ENCODE measurements at places on chromosomes 12 and 14.

DNA sequence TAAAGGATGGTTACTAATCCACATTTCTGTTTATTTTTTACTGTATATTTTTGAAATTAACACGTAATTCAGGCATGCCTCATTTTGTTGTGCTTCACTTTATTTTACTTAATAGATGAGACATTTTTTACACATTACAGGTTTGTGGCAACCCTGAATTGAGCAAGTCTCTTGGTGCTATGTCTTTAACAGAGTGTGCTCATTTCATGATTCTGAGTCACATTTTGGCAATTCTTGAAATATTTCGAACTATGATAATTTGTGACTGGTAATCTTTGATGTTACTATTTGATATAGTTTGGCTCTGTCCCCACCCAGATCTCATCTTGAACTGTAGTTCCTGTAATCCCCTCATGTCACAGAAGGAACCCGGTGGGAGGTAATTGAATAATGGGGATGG, 1120.5 kb upstream of the FLRT2 start:
- DNase-seq, result no peak

DNA sequence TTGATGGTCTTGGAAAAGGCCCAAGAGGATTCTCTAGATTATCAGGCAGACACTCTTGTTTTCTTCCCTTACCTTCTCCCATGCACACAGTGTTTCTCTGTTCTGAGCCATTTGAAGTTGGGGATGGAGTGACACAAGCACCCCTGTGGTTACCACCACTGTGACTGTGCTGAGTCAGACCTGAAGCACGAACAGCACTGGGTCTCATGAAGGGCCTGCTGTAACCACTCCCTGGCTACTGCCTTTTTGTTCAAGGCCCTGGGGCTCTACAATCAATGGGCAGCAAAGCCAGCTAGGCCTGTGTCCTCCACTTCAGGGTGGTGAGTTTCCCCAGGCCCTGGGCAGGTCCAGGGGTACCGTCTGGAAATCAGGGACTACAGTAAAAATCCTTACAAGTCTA, 65.5 kb downstream of the TSPAN8 start:
- peak; percentile 70 for DNase-seq

GRCh38 chr14:67851785-67852410, 32.3 kb downstream of the RAD51B start:
- DNase-seq, result no peak

- peak; percentile 40 for DNase-seq
Measured at GRCh38 chr12:2248901-2249381, 196.2 kb downstream of the CACNA1C start.
